Activated T-cell treated with anti-CD3 and anti-CD28 coated beads, Interleukin-2, amount 50 U/mL, for 24 hours (primary cell): ENCODE measurements at places on chromosomes 2 and 18.

DNA sequence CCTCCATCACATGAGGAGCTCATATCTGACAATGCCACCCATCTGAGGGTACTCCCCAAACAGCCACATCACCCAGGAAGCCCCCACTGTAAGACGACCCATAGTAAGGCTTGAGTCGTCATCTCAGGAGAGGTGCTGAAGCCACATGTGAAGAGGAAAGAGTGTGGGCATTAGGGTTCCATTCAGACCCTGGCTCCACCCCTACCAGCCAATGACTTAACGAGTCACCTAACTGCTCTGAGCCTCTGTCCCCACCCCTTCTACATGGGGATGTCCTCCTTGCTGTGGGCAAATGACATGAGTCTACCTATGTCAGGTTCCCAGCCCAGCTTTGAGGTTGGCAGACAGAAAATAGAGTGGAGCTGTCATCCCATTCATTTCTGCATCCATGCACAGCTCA is 46.3 kb downstream of the C1QL2 start:
- no peak for DNase-seq

DNA sequence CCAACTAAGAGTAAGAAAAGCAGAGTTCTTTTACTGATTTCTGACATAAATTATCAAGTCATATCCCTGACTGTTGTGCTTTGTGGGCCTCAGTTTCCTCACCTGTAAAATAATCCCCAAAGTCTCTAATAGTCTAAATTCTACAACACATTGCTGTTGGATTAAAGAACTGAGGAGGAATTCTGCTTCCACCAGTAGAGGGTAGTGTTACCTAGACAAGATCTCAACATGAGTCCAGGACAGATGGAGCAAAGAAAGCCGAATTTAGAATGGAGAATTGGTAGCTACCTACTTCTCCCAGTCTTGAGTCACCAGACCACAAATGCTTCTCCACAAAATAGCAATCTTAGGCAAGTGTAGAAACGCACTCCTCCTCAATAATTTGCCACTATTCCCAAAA is 462.5 kb upstream of the FSHR start:
- DNase-seq = no peak

DNA sequence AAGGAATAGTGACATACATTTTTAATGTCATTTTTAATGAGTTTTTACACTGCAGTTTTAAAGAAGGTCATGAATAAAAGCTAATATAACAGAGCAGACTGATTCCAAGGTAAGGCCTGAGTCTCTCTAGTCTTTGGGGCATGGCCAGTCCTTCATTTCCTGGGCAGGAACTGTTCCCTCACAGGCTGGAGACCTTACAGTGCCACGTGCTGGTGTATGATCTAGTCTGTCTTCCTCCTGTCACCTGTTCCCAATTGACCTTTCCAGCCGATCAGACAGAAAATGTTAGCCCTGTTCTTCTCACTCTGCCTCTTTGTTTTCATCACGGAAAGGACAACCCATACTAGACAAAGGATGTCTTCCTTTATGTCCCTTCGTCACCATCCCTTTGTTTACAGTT is 33.6 kb downstream of the ZCCHC2 start:
- DNase-seq = no peak

DNA sequence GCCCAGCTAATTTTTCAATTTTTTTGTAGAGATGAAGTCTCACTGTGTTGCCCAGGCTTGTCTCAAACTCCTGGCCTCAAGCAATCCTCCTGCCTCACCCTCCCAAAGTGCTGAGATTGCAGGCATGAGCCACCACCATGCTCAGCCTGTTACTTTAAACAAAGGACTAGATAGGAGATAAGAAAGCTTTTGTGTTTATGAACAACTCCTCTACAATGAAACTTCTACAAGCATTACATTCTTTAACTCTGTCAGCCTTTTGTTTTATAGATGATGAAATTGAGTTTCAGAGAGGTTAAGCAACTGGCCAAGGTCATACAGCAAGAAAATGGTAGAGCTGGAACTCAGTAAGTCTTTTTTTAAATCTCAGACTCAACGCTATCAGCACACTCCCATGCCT is 22.7 kb downstream of the ALPK2 start:
- DNase-seq = no peak

- no peak for DNase-seq
These were observed 84.8 kb downstream of the AQP4 start for GRCh38 chr18:26780520-26781325.

DNA sequence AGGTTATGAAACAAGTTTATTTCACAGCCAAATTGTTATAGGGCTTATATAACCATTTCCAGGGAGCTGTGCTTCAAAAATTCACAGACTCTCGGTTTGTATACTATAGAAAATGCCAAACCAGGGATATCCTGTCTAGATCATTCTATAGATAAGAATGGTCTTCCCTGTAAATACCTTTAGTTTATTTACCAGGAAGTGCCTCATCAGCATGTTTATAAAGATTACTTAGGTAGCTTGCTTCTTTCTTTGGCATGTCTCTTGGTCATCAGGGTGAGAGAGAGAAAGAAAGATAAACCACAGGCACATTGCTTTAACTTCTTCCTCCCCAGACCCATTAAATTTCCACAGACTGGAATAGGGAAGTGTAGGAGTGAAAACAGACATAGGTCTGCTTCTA is 439.4 kb downstream of the SPAG16 start:
- no peak for DNase-seq

DNA sequence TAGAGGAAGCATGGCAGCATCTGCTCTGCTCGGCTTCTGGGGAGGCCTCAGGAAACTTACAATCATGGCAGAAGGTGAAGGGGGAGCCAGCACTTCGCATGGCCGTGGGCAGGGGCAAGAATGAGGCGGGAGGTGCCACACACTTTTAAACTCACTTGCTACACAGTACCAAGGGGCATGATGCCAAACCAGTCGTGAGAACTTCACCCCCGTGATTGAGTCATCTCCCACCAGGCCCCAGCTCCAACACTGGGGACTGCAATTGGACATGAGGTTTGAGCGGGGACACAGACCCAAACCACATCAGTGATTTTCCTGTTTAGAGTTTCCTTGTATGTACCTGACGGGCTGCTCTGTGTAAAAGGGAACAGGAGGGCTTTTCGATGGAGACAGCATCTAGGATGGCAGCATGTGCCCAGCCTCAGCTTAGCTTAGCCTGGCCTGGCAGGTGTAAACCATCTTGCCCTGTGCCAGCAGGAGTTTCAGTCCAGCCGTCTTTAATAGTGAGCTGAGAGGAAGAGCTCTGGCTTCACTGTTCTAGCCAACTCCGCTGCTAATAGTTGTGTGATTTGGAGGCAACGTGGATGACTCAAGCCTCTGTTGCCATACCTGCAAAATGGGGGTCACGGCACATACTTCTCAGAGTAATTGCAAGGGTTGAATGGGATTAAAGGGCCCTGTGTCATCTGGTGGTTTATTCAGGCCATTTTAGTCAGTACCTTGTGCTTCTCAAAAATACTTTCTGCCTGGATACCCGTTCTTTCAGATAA is 101.8 kb downstream of the ASAP2 start:
- no peak for DNase-seq

DNA sequence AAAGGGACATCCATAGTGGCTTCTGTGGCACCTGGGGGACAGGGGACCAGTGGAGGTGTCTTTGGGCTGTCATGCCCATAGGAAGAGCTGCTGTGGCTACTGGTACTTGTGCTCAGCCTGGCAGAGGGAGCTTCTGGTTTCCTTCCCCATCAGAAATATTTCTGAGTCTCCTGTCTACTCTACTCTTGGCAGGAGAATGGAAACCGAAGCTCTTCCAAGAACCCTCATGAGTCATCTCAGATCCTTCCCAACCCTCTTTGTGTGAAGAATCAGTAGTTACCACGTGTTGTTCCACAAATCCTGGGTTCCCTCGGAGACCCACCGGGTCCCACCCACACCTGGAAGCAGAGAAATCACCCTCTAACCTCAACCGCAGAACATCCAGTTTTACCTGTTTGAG is 234.9 kb downstream of the FHOD3 start:
- no peak for DNase-seq

GRCh38 chr2:195411219-195411687 is 245.8 kb upstream of the SLC39A10 start:
- DNase-seq = no peak

GRCh38 chr2:235235977-235236767 is 257.7 kb upstream of the AGAP1 start:
- no peak for DNase-seq
